Activated T-cell treated with anti-CD3 and anti-CD28 coated beads, Interleukin-2, amount 50 U/mL, for 1 hour (primary cell): ENCODE measurements at places on chromosomes 5 and 9.

- DNase-seq = peak; percentile 96
Observed at GRCh38 chr5:95961617-95962474, at the start of gene ELL2. Gene ELL2, minus strand, starts transcription at chr5:95961851. Its CDS starts 130 bp downstream, at chr5:95961721.

DNA sequence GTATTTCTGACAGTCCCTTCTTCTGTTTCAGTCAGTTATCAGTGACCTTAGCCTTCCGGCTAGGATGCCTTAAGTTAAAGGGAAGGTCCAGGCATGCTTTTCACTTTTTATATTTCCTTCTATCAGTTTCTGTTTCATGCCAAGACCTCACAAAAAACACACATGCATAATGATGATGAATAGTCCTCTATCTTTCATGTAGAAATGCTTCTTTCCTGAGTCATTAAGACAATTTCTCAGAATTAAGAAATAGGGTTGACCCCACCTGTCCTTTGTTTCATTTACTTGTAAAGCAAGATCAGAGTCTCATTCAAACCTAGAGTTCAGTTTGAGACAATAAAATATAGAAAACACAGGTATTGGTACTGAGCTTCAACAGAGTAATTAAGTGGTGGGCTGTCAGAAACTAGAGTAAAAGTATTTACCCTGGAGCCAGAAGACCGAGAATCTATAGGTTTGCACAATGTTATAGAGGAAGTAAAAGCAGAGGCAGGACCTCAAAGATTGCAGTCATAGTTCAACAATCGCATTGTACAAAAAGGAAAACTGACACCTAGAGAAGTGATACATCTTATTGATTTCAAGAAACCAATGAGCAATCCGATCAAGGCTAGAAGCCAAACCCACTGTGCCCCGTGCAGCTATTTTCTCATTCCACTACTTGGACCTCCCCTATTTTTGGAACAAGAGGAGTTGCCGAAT lies 118.7 kb upstream of the PUM3 start:
- DNase-seq = no peak

DNA sequence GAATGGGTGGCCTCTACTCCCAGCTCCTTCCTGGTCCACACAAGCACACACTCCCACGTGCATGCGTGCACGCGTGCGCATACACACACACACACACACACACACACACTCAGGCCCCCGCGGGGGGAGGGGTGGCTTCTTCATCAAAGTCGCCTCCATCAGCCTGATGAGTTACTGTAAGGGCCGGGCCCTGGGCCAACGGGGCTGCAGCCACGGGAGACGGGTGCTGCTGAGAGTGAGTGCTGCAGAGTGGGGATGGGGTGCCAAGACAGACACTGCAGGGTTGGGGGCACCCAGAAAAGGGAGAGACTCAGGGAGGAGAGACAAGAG lies 18.1 kb downstream of the CNTFR start:
- DNase-seq = no peak

GRCh38 chr9:1922026-1922425 lies 93.1 kb upstream of the SMARCA2 start:
- no peak for DNase-seq

- DNase-seq = no peak
Observed at GRCh38 chr5:134595458-134595838, 37.2 kb downstream of the SAR1B start.

GRCh38 chr5:171710451-171711024 lies 75.1 kb upstream of the SMIM23 start:
- no peak for DNase-seq

DNA sequence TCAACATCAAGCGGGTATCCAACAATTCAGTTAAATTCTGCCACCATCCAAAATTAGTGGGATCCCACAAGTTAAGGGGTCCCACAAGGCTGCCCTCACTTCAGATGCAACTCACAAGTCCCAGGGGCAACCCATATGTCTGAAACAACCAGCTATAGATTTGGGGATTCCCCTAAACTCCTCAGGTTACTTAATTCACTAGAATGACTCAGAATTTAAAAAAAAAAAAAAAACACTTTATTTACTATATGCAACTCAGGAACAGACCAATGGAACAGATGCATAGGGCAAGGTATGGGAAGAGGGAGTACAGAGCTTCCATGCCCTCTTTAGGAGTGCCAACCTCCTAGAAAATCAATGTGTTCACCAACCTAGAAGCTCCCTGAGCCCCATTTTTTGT lies 15.1 kb downstream of the AUH start:
- DNase-seq = no peak

DNA sequence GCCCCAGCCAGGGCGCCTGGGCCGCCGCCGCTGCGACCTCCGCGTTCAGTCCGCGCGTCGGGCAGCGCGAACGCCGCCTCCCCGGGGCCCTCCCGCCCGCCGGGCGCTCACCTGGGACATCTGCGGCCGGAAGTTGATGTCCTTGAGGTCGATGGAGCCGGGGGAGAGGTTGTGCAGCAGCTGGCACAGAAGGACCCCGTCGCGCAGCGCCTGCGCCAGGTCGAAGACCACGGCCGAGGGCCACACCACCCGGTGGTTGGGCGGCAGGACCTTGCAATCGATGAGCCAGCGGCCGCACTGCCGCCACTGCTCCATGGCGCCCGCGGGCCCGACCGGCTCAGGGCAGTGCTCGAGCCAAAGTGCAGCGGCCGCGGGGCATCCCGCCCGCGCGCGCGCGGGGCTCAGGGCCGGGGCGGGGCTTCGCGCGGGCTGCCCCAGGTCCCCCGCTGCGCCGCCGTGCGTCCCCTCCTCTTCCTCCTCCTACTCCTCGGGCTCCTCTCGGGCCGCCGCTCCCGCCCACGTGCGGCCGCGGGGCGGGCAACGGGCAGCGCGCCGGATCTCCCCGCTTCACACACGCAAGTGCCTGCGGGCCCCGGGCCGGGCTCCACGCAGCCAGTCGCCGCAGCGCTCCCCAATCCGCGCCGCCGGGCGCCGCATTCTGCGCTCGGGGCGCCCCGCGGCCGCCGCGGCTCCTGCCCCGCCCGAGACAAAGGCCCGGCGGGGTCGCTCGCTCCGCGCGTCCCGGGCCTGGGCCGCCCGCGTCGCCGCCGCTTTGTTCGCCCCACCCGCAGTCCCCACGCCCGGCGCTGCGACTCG lies at the start of gene VAV2:
VAV2 (minus strand) TSS at position 361 of the 816 bp plus-strand sequence; CDS start at position 315, 46 bp downstream.
- DNase-seq = peak; percentile 57

DNA sequence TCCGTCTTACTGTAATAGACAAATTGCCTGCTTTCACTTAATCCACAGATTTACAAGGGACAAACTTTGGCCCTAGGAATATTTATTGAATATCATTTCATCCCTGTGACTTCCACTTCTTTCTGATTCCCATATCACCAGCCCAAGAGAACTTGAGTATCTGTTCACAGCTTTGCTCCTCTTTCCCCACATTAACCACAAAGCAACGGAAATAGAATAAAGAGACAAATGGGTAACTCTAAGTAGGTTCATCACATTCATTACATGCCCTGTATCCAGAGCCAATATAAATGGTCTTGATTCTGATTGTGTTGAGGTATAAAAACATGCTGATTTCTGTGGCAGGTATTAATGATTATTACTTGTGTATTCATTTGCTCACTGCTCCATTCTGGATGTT lies 41.9 kb downstream of the TMEM252 start:
- no peak for DNase-seq

DNA sequence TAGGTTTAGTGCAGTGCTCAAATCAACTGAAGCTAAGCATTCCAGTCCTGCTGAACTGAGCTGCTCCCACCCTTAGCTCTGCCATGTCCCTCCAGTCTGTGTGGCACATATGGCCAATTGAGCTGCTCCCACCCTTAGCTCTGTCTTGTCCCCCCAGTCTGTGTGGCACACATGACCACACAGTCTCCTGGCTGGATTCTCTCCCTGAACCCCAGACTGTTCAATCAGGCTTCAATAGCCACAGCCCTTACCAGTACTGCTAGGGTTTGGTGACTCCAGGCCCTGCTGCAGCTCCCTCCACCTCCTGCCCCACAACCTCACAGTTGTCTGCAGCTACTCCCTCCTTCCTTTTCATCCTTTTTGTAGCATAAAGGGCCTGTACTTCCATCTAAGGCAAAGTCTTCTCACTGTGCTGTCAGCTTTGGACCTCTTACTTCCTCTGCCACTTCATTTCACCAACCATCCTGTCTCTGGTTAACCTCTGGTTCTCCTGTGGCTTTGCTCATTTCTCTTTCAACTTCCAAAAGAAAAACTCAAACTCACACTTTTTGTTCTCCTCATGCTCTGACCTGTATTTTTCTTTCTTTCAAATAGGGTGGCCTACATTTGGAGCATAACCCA lies 50.8 kb downstream of the ADAMTS12 start:
- DNase-seq = no peak

DNA sequence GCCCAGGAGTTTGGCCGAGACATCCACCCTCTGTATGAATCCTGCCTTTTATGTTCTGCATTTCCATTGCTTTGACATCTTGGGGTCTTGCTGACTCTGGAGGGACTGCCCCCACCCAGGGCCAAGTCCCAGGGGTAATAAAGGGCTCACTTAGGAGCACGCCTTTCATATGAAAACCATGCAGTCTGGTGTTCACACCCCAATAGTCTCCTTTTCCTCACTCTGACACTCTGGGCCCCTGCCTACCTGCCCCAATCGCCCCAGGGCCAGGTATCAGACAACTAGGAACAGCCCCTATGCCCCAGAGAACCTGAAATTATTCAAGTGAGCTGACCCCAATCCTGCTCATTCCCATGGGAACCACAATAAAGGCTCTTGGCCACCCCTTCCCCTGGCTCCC lies 33.1 kb upstream of the RAPGEF1 start:
- DNase-seq = no peak

- no peak for DNase-seq
Observed at GRCh38 chr5:22431406-22431805, 421.7 kb downstream of the CDH12 start.

DNA sequence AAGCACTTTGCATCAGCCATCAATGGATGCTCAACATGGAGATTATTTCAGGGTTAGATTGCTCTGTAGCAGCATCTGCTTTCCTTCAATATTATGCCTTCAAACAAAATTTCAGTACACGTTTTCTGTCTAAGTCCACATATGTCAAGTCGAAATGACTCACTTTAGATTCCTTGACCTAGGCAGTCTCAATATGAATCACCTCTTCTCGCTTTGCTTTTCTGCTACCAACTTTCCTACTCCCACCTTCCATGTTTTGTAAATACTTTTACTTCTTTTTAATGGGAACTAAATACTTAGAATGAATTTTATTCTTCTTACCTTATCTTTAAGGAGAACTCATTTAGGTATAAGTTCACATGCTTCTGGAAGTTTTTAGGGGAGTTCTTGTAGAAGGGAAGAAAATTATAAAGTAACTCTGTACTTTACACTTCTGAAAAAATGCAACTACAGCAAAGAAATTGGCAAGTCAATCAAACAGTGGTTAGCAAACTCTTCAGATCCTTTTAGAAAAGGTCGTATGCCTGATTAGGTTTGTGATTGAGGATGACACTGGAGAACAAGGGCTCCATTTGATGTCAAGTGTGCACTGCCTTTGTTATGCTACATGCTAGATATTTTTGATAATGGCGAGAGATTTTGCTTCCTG lies 478.5 kb upstream of the SMARCA2 start:
- DNase-seq = no peak

DNA sequence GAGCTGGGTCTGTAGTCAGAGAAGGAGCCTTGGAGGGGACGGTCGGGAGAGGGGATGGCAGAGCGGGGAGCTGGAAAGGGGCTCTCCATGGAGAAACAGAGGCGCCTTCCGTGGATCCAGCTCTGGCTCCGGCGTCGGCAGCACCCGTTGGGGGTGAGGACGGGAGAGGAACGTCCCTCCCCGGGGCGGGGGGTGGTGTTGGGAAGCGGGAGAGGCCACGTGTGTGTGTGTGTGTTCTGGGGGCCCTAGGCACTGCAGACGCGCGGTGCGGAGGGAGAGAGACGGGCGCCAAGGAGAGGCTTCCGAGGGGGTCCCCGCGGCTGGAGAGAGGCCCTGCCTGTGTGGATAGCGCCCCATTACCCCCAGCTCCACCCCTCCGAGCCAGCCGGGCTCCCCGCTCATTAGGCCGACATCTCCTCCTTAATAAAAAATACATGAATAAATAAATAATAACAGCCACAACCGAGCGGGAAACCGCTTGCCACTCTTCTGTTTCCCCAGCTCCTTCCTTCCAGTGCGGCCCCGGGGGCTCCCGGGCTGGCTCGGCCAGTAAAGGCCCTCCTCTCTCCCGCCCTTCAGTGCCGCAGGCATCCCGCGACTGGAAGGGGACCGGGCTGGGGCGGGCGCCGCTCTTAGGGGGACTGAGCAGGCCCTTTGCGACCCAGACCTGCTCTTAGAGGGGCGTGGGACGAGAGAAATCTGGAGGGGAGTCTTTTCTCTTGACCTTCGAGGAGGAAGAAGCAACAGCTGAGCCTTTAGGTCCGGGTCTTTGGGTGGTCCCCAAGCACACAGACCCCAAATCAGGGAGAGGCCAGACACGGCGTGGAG lies 71.3 kb upstream of the ARAP3 start:
- no peak for DNase-seq

- no peak for DNase-seq
Observed at GRCh38 chr5:76690704-76691466, 25.0 kb upstream of the F2R start.

DNA sequence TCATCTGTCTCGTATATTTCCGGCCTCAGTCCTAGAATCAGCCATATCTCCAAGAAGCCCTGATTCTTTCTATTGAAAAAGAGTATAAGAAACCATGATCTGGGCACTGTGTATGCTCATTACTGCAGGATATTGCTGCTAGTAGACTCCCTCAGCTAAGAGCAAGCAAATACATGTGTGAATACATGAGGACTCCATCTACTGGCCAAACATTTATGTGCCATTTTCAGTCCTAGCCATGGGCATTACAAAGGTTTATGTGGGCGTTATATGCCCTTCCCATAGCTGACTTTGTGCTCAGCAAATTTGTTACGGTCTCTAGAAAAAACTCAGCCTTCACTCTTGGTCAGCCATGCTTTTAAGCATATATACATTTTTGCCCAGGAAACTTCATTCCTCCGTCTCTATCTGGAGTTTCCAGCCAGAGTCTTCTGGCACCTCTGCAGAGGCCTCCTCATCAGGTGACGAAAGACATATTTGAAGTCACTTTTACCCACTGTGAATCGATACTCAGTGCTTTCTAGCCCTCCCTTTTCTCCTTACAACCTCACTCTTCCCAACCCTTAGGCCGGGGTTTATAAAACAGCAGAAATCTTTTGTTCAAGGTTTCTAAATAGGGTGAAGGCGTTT lies 1495.6 kb upstream of the CDH6 start:
- DNase-seq = no peak
